ENCODE measurements at places on chromosomes 2 and 18.

GRCh38 chr2:219823574-219823973 is 196.1 kb downstream of the SLC4A3 start:
- DNase-seq: no peak

GRCh38 chr2:177998006-177998405 is 74.6 kb downstream of the PDE11A start:
- DNase-seq: no peak

- no peak for DNase-seq
Measured at GRCh38 chr2:40259900-40260299, 192.0 kb downstream of the SLC8A1 start.

DNA sequence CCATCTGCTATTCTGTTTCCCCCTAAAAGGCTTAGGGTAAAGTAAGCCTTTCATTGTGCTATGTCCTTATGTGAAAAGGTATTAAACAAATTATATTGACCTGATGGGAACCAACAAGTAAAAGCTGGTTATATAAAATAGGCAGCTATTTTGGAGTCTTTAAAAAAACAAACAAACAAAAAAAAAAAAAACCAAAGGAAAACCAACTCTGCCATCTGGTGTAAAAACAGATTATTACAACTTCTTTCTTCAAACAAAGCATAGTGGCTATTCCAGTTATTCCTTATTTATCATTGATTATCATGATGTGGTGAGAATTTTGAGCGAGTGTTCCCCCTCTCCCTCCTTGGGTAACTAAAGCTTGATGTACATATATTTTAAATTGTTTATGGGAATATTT is 122.3 kb upstream of the FHL2 start:
- DNase-seq: no peak

GRCh38 chr2:128275498-128276045 is 43.1 kb downstream of the HS6ST1 start:
- DNase-seq: no peak

DNA sequence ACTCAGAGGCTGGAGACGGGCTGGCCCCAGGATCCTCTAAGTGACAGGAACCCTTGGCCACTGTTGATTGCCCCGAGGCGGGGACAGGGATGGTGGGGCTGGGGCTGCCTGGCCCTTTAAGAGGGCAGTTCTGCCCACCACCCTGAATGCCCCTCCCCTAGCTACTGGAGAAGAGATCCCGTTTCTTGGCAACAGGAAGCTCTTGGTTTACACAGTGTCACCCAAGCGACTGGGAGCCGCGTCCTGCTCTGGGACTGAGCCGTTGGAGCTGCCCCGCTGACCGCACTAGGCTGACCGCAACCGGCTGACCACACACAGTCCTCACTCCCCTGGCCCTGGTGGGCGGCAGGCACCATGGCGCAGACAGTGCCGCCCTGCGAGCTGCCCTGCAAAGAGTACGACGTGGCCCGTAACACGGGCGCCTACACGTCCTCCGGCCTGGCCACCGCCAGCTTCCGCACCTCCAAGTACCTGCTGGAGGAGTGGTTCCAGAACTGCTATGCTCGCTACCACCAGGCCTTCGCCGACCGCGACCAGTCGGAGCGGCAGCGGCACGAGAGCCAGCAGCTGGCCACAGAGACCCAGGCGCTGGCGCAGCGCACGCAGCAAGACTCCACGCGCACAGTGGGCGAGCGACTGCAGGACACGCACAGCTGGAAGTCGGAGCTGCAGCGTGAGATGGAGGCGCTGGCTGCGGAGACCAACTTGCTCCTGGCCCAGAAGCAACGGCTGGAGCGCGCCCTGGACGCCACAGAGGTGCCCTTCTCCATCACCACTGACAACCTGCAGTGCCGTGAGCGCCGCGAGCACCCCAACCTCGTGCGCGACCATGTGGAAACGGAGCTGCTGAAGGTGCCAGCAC is at the start of gene TEKT4:
TEKT4 (plus strand) TSS at position 205 of the 862 bp plus-strand sequence; CDS start at position 355, 150 bp downstream.
- no peak for DNase-seq

All from GM10248 (cell line).